ENCODE measurements at places on chromosomes 11 and 22.
A peak's percentile ranks its signal among the peaks of the same experiment; 100 is the strongest.

- DNase-seq: no peak
Measured at GRCh38 chr11:68481579-68482240, 21.2 kb downstream of the PPP6R3 start.

DNA sequence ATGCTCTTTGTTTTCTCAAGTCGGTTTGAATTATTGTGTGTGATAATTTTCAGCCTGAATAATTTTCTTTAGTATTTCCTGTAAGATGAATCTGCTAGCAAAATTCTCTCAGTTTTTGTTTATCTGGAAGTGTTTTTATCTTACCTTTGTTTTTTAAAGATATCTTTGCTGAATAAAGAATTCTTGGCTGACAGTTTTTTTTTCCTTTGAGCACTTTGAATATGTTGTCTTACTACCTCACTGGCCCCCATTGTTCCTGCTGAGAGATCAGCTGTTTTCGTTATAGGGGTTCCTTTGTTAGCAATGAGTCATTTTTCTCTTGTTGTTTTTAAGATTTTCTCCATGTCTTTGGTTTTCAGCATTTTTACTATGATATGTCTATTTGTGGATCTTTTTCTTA, 63.0 kb downstream of the HORMAD2 start:
- DNase-seq: no peak

- DNase-seq: no peak
Measured at GRCh38 chr11:121606354-121606753, 153.6 kb upstream of the SORL1-AS1 start.

GRCh38 chr11:134477486-134477885, 65.4 kb upstream of the B3GAT1 start:
- no peak for DNase-seq

GRCh38 chr11:104028476-104029263, 7.8 kb upstream of the DDI1 start:
- no peak for DNase-seq

DNA sequence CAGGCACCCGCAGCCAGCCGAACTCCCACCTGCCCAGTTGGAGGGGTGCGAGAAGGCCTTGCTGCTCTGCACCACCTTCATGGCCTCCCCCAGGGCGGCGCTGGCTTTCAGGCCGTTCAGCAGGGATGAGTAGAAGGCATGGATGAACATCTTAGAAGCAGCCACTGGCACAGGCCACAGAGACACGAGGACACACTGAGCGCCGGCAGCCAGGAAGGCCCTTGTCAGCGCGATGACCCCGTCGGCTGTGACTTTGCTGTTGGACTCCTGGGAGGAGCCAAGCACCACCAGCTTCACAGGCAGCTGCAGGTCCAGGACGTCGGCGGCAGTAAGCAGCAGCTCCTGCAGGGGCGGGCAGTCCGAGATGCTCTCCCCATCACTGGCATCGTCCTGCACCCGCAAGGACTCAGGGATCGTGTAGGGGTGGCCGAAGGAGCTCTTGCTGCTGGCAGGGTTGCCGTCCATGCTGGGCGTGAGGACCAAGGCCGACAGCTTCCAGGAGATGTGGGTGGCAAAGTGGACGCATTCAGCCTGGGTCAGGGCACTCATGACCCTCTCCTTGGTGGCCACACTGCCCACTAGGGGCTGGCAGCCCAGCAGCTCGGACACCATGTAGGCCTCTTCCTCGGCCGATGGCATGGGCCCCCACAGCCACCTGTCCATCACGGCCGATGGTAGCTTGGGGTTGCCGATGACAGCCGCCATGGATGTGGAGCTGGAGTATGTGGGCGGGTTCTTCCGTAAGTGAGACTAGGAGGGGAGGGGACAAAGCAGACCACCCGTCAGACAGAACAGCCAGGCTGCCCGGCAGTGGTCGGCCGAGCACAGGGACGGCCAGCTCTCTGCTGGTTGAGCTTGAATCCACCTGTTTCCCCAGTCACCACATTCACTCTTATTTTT, 79.7 kb upstream of the PITPNB start:
- no peak for DNase-seq

GRCh38 chr22:44594951-44595350, 96.9 kb upstream of the RTL6 start:
- no peak for DNase-seq

DNA sequence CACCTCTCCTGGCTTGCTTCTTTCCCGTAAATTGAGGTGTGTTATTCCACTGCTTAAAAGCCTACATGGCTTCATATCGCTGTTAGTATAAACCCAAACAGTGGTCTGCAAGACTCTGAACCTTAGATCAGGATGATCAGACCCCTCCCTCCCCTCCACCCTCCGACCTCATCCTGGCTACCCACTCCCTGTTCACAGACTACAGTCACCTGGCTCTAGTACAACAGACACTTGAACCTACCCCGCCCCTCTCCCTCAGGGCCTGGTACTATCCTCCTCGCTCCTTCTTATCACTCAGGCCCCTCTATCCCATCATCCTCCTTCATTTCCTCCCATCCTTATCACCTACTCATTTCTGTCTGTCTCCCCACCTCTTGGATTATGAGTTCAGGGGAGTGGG, 20.1 kb downstream of the PTPRJ start:
- no peak for DNase-seq

- peak; percentile 51 for DNase-seq
Measured at GRCh38 chr22:20247010-20247505, 21.1 kb downstream of the RTN4R start.

GRCh38 chr11:75589933-75590332, 27.9 kb downstream of the SERPINH1 start:
- DNase-seq: no peak

DNA sequence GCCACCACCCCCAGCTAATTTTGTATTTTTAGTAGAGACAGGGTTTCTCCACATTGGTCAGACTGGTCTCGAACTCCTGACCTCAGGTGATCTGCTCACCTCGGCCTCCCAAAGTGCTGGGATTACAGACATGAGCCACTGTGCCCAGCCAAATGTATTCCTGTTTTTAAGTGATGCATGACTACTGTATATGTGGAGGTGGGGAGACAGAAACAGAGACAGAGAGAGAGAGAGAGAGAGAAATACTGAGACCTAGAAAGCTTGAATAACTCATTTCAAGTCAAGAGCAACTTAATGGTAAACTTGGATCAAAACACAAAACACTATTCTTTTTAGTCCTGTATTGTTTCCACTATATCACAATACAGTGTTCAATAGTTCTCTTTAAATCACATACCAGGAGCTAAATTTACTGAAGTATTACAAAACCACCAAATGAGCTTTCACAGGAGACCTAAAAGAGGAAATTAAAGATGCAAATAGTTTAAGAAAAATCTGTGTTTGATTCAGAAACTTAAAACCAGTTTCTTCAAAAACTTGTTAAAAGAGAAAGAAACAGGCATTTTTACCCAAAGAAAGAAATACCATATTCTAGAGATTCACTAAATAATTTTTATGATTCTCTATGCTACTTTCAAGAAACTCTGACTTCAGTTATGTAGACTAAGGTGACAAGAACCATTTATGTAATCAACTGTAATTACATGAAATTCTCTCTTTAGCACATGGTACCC, 188.7 kb downstream of the ETS1 start:
- DNase-seq: no peak

GRCh38 chr11:95147364-95147905, 57.8 kb downstream of the ENDOD1 start:
- DNase-seq: peak; percentile 95

DNA sequence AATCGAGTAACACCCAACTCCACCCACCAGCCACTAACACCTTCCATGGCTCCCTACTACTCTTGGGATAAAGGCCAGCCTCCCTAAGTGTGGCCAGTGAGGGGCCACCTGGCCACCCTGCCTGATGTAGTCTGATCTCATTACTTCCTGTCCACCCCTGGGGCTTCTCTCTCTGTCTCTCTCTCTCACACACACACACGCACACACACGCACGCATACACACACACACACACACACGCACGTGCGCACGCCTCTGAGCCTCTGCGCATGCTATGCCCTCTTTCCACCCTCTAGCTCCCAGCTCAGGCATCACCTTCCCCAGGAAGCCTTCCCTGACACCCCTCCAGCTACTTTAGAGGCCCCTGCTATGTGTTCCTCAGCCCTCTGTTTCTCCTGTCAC, 3.9 kb downstream of the MFNG start:
- no peak for DNase-seq

- no peak for DNase-seq
Measured at GRCh38 chr11:44029507-44029845, 18.3 kb upstream of the ACCSL start.

- DNase-seq: no peak
Measured at GRCh38 chr11:96306933-96307775, 35.8 kb downstream of the MAML2 start.

- no peak for DNase-seq
Measured at GRCh38 chr22:34395370-34395769, 475.1 kb upstream of the LARGE1 start.

DNA sequence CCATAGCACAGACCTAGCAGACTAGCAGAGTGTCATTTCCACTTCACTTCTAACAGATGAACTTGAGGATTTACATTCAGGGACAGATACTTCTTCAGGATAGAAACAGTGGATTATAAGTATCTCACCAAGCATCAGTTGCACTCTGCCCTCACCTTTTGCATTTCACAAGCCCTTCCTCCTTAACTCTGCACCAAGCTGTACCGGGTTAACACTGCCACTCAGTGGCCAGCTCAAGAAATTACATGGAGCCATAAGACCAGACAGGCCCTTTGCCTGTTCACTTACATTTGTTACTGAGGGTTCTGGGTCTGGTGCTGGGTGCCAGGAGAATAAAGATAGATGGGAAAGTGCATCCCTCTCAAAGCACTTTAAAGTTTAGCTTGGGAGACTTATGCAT, 309.8 kb downstream of the SHANK2 start:
- peak; percentile 18 for DNase-seq

DNA sequence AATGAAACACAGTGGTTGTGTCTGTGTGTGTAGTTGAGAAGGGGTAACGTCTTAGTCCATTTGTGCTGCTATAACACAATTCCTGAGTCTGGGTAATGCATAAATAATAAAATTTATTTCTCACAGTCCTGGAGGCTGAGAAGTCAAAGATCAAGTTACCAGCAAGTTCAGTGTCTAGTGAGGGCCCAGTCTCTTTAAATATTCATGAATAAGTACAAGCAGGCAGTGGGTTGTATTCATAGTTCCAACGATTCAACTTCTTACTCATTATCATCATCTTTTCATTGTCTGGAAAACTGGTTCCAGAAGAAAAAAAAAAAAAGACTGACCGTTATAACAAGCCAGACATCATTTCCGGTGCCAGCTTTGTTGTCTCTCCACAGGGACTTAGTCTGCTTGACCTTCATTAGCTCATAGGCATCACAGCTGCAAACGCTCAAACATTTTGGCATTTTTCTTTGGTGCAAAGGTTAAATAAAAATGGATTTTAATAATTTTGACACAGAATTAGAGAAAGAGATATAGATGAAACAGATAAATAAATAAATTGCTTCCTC, 1297.5 kb downstream of the LRRC4C start:
- DNase-seq: no peak

- DNase-seq: no peak
Measured at GRCh38 chr11:65246506-65246905, 15.3 kb upstream of the POLA2 start.

DNA sequence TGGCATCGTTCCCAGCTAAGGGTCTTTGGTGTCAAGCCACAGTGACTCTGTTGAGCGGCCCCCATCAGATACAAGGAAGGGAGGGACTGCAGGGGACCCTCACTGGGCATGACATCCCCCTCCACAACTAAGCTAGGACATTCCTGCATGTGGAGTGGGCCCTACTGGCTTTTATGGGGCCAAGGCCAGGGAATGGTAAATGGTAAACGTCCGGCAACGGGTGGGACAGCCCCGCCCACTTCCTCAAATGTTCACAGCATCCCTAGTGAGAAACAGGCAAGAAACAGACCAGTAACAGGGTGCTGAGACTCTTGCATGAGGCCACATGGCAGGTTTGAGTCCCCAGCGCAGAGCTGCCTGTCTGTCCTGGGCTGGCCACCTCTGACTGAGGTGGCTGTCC, 4.4 kb downstream of the TMPRSS6 start:
- no peak for DNase-seq
